ENCODE measurements at places on chromosomes 6 and 20.

DNA sequence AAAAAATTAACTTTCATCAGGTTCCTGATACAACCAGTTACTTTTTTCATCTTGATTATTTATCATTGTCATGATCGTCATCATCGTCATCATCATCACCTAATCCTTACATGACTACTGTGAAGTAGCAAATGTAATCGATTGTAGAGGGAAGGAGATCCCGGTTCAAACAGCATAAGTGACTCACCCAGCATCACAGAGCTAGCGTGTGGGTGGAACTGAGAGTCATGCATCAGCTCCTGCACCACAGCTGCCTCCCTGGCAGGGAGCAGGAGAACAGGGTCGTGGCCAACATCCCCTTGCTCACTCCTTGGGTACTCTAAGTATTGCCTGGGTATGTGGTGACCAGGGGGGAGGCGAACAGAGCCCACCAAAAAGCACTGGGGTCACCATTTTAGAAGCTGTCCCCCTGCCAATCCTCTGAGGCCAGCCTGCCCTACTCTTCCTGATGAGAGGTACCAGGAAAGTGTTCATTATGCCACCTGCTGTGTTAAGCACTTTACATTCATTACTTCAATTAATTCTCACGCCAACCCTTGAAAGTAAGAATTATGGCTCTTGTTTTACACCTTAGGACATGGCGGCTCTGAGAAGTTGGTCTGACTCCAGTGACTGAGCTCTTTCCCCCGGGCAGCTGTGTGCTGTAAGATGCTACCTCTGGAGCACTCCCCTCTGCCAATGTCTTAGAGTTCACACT, 425.2 kb downstream of the CD83 start:
- no peak for DNase-seq

DNA sequence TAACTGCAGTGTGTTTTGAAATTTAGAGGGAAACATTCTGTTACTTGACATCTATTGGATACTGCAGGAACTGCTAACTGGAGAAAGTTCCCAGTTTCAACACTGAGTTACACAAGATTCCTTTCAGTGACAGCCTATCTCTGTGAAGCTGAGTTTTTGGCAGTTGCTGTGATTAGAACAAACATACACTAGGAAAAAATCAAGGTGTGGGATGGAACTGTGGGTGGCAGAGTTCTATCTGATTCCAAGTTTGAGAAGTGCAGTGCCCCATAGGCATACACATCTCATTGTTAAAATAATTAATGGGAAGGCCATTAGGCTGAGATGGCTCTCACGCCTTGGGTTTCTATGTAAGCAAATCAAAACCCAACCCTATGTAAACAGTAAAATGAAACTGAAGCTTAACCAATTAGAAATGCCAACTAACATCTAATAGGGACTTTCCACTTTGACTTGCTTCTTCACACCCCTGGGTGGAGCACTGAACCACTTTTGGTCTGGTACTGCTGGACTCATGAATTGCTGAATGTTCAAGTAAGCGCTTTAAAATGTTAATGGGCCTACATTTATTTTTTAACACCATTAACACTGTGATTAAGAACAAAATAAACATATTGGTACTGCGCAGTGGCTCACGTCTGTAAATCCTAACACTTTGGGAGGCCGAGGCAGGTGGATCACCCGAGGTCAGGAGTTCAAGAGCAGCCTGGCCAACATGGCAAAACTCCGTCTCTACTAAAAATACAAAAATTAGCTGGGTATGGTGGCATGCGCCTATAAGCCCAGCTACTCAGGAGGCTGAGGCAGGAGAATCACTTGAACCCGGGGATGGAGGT, 55.2 kb upstream of the TBC1D7 start:
- DNase-seq = no peak

- DNase-seq = no peak
Measured at GRCh38 chr6:50868466-50868865, 49.8 kb downstream of the TFAP2B start.

- no peak for DNase-seq
Measured at GRCh38 chr20:35617397-35618262, 2.0 kb downstream of the SPAG4 start.

GRCh38 chr6:26537160-26537845, 863 bp upstream of the HMGN4 start:
- no peak for DNase-seq

DNA sequence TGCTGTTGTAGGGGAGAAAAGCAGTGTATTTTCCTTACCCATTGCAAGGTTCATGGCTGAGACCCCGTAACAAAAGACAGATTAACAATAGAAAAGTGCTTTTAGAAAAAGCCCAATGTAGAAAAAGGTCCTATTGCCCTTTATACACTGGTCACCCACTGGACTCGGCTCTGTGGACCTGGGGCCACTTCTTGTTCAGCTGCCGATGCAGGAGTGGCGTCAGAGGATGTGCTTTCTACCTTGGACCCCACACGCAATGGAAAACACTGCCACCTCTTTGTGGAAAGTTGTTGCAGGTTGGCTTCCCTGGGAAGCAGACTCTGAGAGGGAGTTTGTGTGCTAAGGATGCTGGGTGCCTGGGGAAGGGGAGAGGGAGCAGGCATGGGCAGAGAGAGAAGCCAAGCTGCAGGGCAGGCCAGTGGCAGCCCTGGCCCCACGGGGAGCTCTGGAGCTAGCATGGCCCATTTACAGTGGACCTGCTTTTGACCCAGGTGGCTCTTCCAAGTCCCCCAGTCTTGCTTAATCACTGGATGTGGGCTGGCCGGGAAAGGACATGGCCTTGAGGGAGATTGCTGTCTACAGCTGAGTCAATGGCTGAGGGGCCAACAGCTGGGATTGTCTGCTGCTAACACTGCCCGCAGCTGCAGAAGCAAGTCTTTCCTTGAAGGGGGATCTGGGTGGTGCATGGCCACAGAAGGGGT, 142.9 kb downstream of the CDC5L start:
- no peak for DNase-seq

DNA sequence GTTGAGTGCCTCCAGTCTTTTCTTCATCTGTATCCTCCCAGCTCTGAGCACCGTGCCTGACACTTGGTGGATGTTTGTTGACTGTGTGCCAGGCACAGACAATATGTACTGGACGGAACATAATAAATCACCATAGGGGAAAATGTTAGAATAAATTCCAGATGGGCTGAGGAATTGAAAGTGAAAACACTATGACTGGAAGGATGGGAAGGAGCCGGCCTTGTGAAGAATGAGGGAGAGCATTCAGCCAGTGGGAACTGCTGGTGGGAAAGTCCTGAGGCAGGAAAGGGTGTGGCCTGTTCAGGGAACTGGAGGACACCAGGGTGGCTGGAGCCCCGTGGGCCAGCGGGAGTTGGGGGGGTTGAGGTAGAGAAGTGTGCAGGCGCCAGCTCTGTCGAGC, 75.4 kb downstream of the MTHFD1L start:
- no peak for DNase-seq

DNA sequence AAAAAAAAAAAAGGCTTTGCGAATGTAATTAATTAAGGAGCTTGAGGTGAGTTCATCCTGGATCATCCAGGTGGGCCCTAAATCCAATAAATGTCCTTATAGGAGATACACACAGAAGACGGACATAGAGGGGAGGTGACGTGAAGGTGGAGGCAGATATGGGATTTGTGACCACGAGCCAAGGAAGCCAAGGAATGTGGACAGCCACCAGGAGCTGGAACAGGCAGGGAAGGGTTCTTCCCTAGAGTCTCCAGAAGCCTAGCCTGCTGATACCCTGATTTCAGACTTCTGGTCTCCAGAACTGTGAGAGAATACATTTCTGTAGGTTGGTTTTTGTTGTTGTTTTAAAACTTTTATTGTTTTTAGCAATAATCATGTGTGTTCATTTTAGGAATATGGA, 6.7 kb upstream of the ATRN start:
- no peak for DNase-seq

DNA sequence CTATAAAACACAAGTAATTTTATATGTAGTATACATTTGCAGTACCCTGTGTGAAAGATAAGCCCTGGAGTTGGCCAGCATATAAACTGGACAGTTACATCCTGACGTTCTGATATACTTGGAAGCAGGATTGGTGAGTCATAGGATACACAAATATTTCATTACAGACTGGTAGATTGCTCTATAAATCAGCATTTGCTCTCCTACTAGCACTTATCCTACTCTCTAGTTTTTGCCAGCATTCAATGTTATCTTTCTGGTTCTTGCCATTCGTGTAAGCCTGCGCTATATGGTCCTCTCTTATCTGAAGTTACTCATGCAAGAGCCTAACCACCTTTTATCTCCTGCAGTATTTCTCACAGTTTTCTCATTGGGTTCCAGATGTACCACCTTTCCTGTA, 680.2 kb upstream of the MMS22L start:
- DNase-seq = no peak

DNA sequence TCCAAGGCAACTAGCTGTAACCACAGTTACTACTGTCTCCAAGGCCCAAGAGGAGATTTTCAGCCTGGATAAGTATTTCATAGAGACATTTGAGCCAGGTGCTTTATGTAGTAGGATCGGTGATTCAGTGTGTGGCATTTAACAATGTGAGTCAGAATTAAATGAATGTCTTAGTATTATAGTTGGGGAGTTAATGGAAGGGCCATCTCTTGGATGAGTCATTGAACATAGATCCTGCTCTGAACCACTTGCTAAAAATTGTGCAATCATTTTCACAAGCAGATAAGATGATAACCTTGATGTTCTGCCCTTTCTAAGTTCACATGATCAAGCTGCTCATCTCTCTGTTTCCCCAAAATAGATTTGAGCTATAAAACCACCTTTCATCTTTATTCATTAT, 668.9 kb upstream of the CITED2 start:
- DNase-seq = no peak

GRCh38 chr6:14381829-14382677, 264.5 kb downstream of the CD83 start:
- no peak for DNase-seq

- DNase-seq = no peak
Measured at GRCh38 chr6:137869549-137870307, 2.7 kb downstream of the TNFAIP3 start.

DNA sequence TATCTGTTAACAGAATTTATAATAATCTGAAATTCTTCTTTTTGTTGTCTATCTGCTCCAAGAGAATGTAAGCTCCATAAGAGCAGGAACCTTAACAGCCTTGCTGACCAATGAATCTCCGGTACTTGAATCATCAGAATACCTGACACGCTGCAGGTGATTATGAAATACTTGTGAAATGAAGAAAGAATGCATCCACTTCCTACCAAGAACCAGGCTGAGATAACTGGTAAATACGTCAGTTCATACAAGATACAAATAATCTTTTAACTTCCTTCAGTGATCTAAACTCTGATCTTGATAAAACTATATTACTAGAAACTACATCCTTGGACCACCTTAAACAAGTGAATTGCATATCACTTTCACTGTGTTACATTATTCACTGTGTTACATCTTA, 116.2 kb downstream of the MAP3K5 start:
- no peak for DNase-seq

GRCh38 chr6:139981768-139982181, 607.3 kb upstream of the CITED2 start:
- no peak for DNase-seq

DNA sequence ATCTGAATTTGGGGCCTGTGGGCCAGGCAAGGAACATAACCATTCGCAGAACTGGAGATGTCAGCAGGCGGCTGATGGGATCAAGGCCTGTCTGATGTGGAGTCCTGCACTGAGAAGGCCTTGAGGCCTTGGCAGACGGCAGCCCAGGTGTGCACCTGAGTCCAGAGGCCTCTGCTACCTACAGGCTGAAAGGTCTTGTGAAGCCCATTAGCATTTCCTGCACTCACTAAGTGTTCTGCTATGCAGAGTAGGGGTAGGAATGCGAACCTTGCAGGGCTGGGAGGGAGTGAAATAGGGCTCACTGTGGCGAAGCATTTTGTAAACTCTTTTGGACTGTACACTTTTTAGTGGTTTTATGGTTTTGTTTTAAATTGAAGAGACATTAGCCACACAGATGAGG, 48.3 kb upstream of the RNF24 start:
- no peak for DNase-seq

- peak; percentile 47 for DNase-seq
Measured at GRCh38 chr20:40741507-40742106, 52.6 kb upstream of the MAFB start.

DNA sequence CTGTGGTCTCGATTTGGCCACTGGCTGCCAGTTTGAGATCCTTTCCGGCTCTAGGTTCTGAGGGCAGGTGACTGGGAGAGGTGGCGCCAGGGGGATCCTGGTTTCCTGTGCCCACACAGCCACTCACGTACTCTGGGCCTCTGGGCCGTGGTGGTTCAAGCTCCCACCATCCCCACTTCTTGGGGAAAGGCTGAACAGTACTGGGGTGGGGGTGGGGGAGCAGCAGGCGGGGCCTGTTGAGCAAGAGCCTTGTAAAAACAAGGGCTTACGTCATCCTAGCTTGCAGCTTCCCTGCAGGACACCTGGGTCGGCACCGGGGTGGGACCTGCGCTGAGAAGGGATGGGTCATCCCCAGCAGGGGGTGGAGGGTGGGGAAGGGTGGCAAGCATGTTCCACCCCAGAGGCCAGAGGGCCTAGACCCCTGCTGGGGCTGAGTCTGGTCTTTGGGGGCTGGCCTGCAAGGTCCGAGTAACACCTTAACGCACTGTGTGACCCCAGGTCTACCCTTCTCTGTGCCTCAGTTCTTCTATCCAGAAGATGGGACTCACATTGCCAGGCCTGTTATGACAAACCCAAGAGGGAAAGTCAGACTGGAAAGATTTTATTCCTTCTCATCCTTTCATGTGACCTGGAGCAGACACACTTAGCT, 3.1 kb upstream of the CEBPB start:
- DNase-seq = no peak

DNA sequence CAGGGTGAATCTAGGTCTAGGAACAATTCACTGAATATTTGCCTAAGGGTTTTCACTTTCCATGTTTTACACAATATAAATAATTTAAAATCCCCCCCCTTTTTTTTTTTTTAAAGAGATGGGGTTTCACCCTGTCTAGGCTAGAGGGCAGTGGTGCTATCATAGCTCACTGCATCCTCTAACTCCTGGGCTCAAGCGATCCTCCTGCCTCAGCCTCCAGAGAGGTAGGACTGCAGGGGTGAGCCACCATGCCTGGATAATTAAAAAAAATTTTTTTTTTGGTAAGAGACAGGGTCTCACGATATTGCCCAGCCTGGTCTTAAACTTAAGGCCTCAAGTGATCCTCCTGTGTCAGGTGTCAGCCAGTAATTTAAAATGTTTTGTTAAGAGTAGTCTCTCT, 17.8 kb downstream of the QKI start:
- no peak for DNase-seq

- no peak for DNase-seq
Measured at GRCh38 chr6:122683989-122684651, 73.9 kb downstream of the PKIB start.

GRCh38 chr6:44608175-44608574, 220.7 kb downstream of the CDC5L start:
- no peak for DNase-seq

GRCh38 chr20:4127344-4127743, 112.0 kb upstream of the RNF24 start:
- no peak for DNase-seq

DNA sequence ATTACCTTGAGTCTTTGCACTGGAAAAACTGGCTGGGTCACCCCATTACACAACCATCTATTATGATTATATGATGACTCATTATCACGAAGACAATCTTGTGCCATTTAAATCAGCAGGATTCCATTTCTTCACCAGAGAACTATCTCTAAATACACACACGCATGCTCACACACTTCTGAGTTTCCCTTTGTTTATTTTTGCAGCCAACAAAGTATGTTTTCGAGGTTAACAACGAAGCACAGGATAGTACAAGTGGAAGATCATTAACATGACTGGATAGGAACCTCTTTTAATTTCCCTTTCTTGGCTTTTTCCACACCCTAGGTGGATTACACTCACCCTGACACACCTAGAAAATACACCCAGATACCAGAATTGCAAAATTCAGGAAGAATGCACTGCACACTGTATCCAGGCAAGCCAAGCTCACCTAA, 18.9 kb downstream of the PERP start:
- DNase-seq = no peak
